ENCODE measurements at places on chromosomes 11 and 22.

DNA sequence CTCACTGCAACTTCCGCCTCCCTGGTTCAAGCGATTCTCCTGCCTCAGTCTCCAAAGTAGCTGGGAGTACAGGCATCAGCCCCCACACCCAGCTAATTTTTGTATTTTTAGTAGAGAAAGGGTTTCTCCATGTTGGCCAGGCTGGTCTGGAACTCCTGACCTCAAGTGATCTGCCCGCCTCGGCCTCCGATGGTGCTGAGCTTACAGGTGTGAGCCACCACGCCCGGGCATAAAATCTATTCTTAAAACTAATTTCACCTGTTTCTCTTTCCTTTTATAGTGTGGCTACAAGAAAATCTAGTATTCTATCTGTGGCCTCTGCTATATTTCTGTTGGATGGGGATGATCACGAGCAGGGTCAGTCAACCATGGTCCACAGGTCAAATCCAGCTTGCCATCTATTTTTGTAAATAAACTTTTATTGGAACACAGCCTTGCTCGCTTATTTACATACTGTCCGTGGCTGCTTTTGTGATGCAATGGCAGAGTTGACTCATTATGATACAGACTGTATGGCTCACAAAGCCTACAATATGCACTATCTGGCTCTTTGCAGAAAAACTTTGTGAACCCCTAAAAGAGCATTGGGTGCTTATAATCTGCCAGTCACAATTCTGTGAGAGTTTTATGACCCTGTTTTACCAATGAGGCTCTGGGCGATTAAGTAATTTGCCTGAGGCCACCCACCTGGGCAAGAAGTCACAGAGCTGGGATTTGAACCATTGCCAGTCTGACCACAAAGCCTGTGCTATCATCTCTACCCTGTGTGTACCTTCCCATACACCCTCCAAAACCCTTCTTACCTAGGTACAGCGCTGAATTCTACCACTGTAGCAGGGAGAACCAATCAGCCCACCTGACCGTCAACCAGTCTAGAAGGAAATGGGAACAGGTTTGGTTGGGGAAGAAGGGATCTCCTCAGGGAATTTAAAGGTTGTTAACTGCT lies 28.3 kb downstream of the SLC1A2 start:
- DNase-seq = peak; percentile 15

GRCh38 chr11:131694526-131695424 lies 324.4 kb downstream of the NTM start:
- DNase-seq = peak; percentile 94

DNA sequence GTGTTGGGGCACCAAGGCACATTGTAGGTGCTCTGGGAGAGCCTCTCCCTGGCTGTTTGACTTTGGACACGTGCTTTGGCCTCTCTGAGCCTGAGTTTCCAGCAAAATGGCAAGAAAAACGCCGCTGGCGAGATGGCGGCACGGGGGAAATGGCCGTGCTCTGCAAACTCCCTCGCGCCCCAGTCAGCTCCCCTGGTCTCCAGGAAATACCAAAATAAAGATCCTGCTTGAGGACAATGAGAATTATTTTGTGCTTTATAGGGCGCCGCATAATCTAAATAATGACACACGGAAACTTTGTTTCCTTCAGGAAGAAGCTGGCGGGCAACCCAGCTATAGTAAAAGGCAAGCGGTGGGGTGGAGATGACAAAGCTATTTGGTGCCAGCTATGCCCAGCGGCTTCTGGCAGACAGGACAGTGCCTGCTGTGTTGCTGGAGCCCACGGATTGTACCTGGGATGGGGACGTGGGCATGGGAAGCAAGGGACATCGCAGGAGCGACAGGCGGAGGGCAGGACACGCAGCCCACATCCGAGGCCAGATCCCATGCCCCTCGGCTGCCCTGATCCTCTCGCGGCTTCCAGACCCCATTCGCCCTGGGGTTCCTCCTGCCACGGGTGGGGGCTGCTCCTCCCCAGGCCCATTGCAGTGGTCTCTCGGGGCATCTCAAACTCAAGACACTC lies 26.3 kb upstream of the RFPL3 start:
- DNase-seq = no peak

GRCh38 chr22:26172389-26172990 lies 3.2 kb downstream of the SEZ6L start:
- peak; percentile 60 for DNase-seq

- peak; percentile 77 for DNase-seq
Observed at GRCh38 chr22:45212992-45213751, 27.5 kb downstream of the KIAA0930 start.

DNA sequence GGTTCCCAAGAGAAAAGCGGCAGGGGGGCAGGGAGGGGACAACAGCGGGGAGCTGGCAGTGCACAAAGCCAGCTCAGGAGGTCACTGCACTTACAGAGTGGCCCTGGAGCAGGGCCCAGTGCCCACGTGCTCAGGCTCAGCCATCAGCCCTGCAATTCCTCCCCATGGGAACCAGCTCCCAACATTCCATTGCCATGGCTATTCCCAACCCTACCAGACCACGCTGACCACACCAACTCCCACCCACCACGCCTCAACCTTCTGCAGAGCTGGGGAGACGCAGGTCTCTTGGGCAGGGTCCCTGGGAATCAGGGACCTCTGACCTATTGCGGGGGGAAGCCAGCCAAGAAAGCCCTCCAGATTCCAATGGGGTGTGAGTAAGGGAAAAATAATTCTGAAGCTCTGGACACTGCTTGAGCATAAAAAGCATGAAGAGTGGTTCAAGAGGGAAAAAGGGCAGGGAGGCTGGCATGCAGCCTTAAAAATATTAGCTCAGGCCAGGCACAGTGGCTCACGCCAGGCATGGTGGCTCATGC lies 38.3 kb upstream of the TFIP11 start:
- peak; percentile 92 for DNase-seq

DNA sequence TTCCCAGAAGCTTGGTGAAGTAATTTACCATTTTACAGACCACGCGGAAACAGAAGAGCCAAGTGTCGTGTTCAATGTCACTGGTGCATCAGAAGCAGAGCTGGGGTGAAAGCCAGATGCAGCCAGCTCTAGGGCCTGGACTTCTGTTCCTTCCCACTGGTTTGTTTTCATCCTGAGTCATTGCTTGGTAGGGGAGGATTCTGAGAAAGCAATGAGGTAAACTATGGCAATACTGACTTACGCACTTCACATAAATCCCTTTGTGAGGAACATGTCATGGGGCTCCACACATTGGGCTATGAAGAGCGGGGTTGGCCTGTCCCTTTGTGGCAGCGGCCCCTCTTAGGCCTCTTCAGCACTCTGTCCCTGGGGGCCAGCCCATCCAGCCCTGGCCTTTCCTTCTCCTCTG lies 52.4 kb upstream of the RBFOX2 start:
- DNase-seq = peak; percentile 70

GRCh38 chr11:125426818-125427528 lies 69.1 kb downstream of the FEZ1 start:
- DNase-seq = no peak

DNA sequence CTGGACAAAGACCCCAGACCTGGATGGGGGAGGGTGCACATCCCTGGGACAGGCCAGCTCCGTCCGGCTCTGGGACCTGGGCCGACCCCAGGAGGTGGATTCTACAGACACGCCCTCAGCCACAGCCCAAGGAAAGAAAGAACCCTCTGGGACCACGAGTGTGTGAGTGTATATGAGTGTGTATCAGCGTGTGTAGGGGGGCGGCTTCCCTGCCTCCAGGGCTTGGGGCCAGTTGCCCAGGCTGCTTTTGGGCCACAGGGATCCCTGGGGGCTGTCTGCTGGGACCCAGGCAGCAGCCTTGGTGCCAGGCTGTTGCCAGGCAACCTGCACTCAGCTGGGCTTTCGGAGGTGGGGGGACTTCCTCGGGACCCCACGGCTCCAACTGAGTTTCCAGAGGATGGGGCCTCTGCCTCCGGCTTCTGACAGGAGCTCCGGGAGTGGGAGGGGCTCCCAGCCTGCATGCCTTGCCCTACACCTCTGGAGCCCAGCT lies 8.9 kb downstream of the DUSP8 start:
- DNase-seq = no peak

- DNase-seq = peak; percentile 72
Observed at GRCh38 chr11:99370549-99371216, 349.9 kb downstream of the CNTN5 start.

DNA sequence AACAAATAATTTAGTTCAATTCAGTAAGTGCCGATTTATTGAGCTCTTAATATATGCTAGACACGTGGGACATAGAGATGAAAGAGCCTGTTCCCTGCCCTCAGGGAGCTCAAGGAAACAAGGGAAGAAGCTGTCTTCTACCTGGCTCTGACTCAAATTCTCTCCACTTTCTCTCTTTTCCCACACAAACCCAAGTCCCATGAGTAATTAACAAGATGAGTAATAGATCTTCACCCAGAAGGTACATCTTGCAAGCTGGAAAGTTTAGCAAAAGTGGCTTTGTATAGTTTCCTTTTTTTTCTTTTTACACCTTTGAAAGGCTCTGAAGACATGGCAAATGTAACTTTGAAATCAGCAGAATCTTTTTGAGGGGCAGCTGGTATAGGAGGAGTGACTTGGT lies 48.2 kb upstream of the CHST1 start:
- no peak for DNase-seq

DNA sequence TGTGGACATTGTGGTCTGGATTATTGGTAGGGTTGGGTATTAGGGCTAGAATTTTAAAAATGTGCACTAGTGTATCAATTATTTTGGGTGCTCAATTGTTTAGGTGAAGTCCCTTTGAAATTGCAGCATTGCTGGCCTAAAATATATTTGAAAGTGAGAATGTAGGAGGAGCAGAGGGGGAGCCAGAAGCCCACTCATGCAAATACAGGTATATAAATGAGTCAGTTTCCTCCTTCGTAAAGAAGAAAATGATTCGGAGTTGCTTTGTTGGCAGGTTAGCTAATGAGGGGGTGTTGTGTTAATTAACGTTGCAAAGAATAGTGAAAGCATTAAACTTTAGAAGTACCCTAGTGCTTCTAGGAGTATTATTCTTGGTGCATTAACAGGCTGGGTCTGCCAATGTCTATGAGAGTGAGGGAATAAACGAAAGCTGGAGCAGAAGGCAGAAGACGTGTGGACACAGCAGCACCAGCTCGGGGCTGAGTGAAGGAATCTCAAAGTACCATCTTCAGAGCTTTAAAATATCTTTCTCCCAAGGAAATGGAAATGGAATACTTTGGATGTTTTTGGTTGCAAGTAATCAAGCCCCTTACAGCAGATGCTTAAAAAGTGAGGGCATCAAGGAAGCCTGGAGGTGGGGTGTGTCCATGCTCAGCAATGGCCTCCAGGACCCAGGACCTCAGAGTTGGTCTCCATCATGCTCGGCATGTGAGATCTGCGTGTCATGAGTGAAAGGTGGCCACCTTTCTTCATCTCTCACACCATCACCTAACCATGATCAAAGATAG lies 522.9 kb downstream of the NTM start:
- DNase-seq = no peak

DNA sequence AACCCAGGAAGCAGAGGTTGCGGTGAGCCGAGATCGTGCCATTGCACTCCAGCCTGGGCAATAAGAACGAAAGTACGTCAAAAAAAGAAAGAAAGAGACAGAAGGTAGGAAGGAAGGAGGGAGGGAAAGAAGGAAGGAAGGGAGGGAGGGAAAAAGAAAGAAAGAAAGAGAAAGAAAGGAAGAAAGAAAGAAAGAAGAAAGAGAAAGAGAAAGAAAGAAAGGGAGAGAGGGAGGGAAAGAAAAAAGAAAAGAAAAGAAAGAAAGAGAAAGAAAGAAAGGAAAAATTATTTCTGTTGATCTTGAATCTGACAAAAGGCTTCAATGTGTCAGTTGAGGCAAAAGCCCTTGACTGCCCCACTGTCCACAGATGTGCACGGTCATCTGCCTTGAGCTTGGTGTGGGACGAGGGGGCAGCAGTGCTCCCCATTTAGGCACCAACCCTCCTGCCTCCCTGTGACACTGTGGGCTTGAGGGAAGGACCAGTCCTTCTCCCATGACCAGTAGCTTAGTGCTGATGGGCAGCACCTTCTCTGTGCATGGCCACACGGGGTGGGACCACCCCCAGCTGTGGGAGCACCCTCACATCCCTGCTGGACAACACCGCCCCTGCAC lies 24.4 kb downstream of the KCTD17 start:
- no peak for DNase-seq

GRCh38 chr22:49779853-49780697 lies 47.6 kb downstream of the BRD1 start:
- DNase-seq = no peak

GRCh38 chr11:24793479-24793878 lies 296.6 kb downstream of the LUZP2 start:
- DNase-seq = no peak

- DNase-seq = peak; percentile 72
Observed at GRCh38 chr22:42863349-42863961, 6.4 kb upstream of the ARFGAP3 start.

DNA sequence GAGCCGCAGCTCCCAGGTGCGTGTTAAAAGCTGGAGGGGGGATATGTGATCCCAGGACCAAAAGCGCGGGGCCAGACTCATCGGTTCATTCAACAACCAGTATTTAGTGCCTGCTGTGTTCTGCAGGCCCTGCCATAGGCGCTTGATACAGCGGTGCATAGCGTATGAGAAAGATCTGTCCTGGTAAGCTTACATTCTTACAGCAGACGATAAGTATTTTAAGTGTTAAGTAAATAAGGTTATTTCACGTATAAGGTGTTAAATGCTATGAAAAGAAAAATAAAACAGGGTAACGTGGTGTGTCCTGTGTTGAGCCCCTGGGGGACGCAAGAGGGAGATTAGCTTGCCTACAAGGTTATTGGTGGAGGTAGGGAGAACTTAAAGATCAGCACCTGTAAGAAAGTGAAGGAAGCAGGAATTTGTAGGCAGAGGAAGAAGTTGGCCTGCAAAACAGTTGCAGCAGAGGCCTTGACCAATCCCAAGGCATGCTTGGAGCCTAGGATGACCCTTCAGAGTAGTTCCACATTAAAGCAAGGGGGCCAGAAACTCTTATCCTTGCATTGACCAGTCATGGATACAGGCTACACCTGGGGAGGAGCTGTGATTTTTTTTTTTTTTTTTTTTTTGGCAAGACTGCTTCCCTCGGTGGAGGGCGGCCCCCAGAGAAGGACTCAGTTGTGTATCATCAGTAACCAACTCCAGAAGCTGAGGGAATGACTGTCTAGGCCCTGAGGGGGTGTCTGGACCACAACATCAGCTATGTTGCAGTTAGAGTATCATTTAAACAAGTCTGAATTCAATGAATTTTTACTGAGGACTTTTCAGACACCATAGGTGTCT lies 487 bp upstream of the LIPT2 start:
- peak; percentile 70 for DNase-seq

DNA sequence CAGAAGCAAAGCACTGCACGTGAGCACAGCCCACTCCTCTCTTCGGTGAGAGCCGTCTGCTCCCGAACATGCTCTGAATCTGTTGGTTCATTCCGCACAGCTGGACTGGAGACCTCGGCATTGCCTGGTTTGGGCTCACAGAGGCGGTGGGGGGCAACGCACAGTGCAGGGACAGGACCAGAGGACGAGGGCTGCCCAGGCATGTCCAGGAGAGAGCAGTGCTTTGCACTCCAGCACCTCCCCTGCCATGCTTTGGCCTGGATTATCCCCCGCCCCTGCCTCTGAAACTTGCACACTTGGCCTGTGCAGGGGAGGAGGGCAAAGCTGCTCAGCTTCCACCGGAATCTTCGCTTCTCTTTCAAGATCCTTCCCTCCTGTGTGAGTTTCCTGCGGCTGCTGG lies 536.5 kb downstream of the BRD1 start:
- no peak for DNase-seq

All from GM03348 (cell line).